ENCODE measurements at places on chromosomes 6 and 20.

DNA sequence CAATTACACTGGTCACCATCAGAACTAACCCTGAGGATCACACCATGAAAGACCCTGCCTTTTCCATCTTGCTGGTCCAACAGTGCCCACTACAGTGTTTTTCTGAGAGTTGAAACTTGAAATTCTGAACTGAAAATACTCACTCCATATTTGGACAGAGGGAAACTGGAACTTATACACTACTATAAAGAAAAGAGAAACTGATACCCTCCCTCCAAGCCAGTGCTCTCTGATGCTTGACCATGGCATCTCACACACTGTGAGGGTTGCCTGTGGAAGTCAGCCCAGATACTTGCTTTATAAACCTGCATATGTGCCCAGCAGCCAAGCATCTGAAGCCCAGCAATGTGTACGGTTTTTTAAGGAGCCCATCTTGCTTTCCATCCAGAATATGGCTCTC lies 108.7 kb downstream of the FOXA2 start:
- DNase-seq: no peak

GRCh38 chr6:92559003-92559402 lies 860.4 kb downstream of the EPHA7 start:
- DNase-seq: no peak

- no peak for DNase-seq
Measured at GRCh38 chr6:23705697-23706096, 420.3 kb upstream of the NRSN1 start.

DNA sequence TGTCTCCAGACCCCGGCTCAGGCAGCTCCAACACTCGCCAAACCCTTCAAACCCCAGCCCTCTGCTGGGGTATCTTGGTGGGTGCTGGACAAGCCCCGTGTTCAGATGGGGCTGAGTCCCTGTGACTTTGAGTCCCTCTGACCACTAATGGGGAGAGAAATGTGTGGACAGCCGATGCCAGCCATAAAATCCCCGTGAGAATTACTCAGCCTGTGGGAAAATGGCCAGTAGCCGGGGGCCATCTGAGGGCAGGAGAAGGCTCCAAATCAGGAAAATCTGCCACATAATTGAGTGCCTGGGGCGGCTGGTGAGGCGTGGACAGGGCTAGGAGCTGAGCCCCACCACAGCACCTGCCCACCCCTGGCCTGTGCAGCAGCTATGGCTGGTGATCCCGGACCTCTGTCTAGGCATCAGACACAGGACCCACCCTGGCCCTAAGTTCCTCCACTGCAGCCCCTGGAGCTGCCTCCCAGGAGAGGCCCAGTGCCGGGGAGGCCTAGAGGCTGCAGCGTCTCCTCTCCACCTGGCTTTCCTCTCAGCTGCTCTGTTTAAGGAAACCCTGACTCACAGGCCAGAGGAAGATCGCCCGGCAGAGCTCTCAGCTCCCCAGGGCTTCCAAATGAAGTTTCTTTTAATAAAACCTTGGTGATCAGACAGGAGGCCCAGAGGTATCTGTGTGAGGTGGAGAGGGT lies 53.7 kb upstream of the SLCO4A1 start:
- DNase-seq: no peak

- no peak for DNase-seq
Measured at GRCh38 chr6:167233490-167233889, 57.6 kb upstream of the UNC93A start.

DNA sequence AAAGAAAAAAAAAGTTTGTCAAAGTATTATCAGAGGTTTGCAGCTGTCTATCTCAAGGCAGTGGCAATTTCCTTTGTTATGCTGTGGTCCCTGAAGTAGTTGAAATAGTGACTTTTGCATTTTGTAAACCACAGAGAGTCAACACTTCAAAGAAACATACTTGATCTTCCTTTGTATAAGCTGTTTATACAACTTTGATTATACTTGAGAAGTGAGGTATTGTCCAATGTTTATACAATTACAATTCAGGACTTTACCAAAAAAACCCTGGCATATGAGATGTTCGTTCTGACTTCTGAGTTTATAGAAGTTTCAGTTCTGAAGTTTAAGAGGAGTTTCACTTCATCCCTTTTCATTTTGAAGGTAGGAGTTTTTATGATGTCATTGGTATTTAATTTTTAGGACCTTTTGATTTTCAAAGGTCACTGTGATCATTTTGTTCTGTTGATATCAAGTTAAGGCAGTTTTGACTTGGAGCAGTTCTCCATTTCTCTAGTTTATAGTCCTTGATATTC lies 4.0 kb downstream of the STK4 start:
- no peak for DNase-seq

- no peak for DNase-seq
Measured at GRCh38 chr20:15257569-15257870, 920.1 kb upstream of the FLRT3 start.

DNA sequence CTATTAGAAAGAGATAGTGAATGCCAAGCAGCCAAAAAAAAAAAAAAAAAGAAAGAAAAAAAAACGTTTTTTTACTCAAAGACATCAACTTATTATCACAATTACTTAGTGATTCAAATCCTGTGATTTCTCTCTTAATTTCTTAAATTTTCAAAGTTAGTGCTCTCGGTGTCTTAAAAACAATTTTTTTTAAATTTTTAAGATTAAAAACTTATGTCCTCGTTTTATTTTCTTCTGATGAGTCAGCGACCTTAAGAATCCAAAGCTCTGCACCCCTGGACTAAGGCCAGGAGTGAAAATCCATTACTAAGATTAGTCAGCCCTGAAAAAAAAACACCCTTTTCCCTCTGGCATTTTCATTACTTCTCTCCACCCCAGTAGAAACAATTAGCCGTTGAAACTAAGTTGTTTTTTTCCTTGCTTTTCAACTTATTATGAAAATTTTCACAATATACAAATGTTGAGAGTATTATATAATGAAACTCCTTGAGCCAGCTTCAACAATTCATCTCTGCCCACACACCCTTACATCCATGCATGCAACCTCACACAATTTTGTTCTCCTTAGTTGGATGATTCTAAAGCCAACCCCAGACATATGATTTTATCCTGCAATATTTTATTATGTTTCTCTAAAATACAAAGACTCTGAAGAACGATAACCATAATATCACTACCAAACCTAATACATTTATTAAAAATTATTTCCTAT lies 85.6 kb upstream of the CARMIL1 start:
- DNase-seq: no peak

- no peak for DNase-seq
Measured at GRCh38 chr6:63734923-63735322, 99.3 kb downstream of the PHF3 start.

DNA sequence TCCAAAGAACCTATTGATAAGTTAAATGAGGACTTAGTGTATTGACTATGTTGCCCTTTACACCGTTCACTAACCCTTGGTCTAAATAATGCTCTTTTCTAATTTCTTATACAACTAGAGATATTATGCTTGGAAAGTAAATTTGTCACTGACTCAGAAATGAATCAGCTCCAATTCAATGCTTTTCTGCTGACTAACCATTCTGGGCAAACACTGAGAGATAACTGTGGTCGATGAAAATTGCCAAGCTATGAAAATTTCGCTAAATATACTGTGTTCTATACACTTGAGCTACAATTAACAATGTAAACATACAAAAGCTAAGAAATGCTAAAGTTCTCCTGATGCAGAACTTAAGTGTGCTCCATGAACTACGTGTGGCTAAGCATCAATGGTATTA lies 23.1 kb upstream of the FBXO9 start:
- no peak for DNase-seq

Measured in stimulated activated CD4-positive, alpha-beta T cell treated with anti-CD3 and anti-CD28 coated beads, Interleukin-15, amount 100 ng/mL, for 1 hour (primary cell).